NCI-H1048 (cell line): ENCODE measurements at places on chromosomes 16 and 17.

GRCh38 chr16:52364500-52364899, 182.4 kb downstream of the TOX3 start:
- DNase-seq, result no peak

DNA sequence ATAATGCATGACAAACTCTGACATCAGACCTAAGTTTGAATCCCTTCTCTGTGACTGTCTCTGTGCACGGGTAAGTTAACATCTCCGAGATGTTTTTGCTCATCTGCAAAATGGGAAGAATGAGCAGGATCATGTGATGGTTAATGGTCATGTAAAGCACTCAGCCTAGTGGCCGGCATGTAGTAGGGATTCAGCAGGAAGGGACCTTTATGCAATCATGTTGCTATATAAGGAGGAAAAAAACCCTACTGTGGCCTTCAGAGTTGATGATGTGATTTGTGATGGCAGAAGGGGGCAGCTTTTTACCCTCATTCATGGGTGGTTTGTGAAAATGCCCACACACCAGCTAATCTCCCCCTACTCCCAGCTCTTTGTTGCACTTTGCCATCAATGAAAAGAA, 24.1 kb downstream of the CLEC16A start:
- no peak for DNase-seq

- peak; percentile 50 for DNase-seq
Observed at GRCh38 chr16:84970447-84971127, 40.7 kb downstream of the ZDHHC7 start.

DNA sequence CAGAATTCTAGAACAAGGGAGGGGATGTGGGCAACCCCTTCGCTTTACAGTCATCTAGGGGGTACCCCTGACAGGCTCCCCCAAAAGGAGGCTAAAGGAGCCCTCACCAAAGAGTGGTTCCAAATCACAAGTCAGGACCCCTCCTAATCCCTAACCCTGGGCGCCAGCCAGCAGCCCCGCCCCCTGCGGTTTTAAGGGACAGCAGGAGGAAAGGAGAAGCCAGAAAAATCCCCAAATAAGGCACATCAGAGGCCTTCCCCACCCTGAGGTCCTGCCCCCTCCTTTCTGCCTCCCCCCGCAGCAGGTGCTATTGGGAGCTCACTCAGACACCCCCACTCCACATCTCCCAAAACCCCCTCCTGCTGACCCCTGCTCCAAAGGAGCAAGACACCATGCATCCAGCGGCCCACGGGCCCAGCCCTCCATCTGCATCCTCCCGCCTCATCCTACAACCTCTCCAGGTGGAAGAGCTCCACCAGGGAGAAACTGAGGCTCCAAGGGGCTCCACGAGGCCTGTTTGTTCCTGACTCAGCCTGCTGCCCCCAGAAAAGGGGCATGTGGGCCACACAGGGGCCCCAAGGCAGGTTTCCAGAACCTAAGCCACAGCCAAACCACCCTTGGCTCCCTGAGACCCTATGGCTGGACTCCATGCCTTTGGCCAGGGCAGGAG, 93.5 kb downstream of the GOSR1 start:
- no peak for DNase-seq

DNA sequence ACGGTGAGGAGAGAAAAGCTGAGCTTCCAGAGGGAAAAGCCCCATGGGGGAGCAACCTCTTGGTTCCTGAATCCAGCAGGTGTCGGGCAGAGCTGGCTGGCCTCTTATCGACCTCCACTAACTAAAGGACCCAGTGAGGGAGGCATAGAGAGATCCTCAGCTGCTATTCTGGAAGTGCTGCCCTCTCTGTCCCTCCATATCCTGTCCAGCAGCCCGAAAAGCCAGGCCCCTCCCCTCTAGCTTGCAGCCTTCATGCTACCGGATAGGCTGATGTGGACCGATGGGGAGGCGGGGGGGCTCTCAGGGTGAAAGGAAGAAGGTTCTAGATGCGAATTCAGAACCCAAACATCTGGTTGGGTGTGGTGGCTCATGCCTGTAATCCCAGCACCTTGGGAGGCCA, 24.9 kb downstream of the MXRA7 start:
- DNase-seq, result no peak

DNA sequence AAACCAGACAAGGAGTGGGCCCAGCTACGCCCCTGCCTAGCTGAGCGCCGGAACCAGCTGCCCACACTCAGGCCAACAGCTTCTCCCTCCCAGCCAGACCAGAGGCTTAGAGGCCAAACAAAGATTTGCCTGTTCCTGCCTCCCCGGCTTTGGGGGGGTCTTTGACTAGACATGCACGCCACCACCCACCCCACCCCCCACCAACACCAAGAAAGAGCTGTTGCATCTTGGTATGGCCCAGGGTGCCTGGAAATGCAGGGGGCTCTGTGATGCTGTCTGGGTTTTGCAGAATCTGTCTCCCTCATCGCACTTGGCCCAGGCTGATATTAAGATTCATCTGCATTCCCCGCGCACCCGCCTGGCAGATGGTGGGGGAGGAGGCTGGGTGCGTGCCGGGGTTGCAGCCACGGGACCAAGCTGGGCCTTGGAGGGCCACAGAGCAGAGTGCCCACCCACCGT, 1.3 kb upstream of the NXPH3 start:
- no peak for DNase-seq

GRCh38 chr17:17419631-17420030, 57.2 kb upstream of the MED9 start:
- no peak for DNase-seq

- no peak for DNase-seq
Observed at GRCh38 chr16:88549671-88550245, 20.4 kb upstream of the ZC3H18 start.

DNA sequence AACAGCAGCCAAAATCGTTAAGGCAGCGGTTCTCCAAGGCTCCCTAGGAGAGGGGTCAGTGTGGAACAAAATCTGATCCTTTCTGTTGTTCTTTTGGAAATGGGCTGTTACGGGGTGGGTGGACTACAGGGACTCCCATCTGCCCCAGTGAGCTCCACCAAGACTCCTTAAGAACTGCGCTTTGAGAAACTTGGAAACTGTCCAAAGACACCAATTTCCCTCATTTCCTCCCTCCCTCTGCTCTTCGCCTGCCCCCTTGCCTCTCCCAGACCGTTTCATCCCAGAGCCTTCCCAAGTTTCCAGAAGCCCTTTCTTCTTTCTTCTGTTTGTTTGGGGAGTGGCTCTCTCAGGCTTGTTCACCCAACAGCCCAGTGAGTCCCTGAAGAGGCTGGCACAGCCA, 205.4 kb downstream of the COPRS start:
- DNase-seq, result no peak

DNA sequence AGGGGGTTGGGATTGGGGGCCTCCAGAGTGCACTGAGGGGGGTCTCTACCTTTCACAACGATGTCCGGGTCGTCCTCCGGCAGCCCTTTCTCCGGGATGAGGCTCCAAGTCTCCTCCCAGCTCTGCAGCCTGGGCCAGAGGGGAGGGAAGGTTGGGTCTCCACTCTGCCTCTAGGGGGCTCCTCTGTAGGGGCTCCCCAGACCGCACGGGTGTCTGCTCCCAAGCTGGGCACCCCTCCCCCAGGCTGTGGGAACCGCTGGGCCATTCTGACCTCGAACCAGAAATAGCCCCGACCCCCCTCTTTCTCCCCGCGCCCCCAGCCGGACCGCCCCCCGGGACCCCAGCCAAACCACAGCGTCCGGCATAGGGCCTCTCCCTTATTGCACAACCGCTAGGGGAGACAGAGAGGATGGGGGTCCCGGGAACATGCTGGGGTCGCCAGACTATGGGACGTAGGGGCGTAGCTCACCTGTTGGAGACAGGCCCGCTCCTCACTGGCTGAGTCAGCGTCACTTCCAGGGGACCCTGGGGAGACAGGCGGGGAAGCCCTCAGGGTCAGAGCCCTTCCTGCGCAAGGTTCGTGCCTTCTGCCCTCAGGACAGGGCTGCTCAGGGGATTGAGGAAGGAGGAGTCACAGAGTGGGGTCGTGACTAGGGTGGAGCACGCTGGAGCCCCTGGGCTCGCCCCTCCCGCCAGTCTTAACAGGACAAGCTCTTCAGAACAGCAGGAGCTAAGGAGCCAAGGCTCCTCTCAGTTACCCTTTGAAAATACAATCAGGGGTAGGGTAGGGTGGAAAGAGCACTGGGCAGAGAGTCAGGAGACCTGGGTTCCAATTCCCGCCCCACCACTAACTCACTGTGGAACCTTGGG, 2.7 kb downstream of the PLEKHH3 start:
- DNase-seq, result no peak

DNA sequence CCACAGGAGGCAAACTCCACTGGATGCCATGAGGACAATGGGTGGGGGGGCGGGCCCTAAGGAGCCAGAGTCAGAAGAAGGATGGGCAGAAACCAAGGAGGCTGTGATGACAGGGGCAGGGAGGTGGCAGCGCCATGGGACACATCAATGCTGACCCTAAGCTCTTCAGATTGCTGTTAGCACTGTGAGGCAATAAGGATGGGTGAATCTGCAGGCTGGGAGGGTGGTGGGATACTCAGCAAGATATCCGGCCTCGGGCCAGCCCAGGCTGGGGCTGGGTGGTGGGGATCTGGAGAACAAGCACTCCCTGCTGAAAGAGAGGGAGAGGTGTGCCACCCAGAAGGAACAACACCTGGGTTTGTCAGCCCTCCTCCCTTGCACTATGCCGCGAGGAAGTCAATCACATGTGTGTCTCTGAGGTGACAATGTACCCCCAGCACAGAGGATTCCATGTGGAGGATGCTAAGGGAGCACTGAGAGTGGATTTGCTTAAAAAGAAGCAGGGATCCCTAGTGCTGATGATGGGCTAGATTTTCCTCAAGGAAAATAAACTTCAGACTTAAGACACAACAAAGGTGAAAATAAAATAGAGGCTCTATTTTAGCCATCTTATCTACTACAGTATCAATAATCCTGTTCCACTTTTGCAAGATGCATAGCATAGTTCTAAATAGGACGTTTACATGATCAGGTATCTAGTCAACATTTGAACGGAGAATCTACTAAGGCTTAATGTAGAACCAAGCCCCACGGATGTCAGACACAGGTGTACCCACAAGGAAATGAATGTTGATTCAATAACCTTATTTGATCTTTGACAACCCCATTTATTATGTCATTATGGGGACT, 22.6 kb downstream of the SMPD3 start:
- DNase-seq, result no peak

DNA sequence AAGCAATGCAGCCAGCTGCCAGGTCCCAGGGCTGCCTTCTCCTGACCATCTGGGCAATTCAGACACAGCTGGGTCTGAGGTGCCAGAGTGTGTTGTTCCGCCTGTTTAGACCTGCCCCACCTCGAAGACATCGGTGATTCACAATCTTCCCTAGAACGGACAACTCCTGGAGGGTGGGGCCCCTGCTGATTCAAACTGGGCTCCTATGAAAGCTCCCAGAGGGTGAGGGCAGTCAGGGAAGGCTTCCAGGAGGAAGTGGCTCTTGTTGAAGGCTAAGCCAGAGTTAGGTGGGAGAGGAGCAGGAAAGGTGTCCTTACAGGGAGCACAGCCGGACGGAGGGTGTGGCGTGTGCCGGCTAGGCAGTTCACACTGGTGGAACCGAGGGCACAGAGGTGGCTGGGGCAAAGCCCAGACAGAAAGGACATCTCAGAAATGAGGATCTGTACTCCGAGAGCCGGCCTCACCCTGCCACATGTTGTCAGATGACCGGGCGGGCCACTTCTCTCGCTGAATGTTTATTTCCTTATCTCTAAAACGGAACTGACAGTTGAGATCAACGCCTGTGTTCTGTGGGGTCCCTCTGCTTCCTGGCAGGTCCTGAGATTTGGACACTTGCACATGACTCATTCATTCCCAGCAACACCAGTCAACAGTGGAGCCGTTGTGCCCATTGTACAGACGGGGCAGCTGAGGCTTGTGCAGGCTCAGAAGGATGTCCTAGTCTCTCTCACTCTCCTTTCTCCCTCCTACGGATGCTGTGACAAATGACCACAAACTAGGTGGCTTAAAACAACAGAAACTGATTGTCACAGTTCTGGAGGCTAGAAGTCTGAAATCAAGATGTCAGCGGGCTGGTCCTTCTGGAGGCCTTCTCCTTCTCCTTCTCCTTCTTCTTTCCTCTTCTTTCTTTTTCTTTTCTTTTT, 26.9 kb upstream of the LITAF start:
- no peak for DNase-seq

- DNase-seq, result no peak
Observed at GRCh38 chr17:74041869-74042640, 161.4 kb upstream of the RPL38 start.

DNA sequence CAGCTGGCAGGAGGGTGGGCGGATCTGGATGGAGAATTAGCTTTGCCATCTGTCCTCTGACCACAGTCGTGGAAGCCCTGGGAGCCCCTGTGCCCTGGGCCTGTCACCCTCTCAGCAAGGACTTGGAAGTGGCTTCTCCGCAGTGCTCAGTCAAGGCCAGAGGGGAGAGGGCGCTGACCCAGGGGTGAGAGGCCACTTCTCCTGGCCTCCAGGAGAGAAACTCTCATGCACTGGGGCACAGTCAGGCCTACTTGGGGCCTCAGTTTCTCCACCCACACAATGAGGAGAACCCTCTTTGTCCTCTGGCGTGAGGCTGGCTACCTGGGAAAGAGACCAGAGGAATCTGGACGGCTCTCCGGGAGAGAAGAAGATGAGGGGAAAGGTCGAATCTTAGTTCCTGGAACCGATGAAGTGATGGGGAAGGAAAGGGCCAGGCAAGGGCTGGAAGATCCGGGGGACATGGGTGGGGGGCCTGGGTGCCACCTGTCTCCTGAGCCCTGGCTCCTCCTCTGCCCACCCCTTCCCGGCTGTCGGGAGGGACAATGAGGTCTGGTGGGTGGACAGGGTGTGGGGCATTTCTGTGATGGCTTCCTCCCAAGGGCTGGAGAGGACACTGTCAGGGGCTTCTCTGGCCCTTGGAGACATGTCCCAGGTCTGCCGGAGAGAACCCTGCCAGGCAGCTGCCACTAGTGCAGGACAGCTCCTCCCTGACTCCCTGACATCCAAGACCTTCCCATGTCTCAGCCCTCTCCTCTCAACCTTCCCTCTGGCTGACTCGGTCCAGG, 9.0 kb upstream of the ARHGAP27 start:
- no peak for DNase-seq

GRCh38 chr17:236641-237405, 55.4 kb upstream of the DOC2B start:
- no peak for DNase-seq
